IPS DF 19.7 (cell line): ENCODE measurements at places on chromosomes 7 and 10.

GRCh38 chr10:17785276-17785930 is 23.7 kb upstream of the MRC1 start:
- no peak for DNase-seq

DNA sequence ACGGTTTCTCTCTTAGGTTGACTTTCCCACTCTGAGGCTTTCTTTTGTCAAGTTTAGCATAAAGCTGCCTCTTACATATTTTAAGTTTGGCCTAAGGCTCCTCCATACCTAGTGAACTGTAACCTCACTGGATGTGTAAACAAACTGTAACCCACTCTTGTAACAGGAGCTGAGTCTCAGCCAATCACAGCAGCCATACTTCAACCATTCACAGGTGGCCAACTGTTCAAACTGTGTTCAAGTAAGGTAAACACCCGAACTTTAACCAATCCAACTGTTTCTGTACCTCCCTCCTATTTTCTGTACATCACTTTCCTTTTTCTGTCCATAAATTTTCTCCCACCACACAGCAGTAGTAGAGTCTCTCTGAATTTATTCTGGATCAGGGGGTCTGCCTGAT is 7.7 kb upstream of the NRBF2 start:
- no peak for DNase-seq

DNA sequence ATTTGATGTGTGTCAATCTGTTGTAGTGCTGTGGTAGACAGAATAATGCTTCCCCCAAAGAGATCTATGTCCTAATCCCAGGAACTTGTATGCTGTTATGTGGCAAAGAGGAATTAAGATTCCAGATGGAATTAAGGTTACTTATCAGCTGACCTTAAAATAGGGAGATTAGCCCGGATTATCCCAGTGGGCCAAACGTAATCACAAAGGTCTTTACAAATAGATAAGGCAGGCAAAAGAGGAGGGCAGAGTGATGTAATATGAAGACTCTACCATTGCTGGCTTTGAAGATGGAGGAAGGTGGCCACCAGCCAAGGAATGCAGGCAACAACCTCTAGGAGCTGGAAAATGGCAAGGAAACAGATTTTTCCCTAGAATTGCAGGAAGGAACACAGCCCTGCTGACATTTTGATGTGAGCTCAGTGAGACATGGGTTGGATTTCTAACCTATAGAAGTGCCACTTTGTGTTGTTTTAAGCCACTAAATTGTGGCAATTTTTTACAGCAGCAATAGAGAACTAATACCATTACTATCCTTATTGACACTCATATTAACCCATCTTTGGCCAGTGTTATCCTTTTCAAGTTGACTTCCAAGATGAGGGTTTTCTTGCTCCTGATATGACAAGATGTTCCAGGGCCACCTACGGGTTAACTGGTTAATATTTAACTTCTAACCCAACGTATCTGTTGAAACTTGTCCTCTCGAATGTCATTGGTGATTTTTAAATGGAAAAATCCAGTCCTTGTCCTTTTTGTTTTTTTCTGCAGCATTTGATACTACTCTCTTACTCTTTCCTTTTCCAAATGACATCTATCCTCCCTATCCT is 29.3 kb downstream of the CYCS start:
- no peak for DNase-seq

- DNase-seq = no peak
These were observed 37.9 kb upstream of the MTPAP start for GRCh38 chr10:30386801-30387588.

DNA sequence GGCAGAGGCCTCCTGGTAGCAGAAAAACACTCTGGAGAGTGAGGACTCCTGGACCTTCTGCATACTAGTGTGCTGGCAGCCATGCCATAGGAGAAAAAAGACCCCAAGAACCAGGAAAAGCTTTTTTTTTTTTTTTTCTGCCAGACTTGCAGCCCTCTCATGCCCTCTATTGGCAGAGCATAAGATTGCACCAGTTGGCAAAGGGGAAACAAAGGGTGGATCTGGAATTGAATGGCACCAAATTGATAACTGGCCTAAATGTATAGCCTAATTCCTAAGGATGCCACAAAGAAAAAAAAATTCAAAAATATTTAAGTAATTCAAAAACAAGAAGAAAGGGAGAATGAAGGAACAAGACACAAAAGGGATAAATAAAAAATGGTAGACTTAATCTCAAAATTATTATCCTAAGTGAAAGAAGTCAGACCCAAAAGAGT is 112.5 kb upstream of the GHITM start:
- no peak for DNase-seq

- DNase-seq = no peak
These were observed 220.3 kb upstream of the STK17A start for GRCh38 chr7:43362652-43363034.

DNA sequence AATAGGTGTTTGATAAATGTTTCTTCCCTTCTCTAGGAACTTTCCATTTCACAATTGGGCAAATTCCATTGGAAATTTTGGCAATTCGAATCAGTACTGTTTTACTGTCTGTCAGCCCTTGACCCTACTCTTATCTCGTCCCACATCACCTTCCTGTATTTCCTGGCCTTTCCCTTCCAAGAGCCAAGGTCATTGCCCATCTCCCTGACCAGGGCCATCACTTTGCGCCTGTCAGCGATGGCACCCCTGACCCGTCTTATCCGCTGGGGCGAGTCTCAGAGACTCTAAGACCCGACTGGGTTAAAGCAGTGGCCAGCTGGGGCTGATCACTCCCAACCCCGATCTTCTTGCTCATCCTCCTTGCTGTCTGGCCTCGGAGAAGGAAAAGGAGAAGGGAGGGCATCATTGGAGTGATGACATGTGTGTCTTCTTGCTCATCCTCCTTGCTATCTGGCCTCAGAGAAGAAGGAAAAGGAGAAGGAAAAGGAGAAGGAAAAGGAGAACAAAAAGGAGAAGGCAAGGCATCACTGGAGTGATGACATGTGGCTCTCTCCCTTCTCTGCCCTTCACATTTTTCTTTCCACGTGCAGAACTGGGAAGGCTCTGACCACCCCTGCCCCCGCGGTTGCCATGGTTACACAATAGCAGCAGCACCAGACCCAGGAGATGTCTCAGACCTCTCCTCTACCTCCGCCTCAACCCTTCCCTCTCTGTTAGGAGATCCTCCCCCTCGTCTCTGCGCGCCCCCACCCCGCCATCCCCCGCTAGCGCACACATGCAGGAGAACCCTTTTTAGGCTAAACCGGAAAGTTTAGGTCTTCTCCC is 2.0 kb downstream of the SEMA3D start:
- no peak for DNase-seq

- DNase-seq = no peak
These were observed 70.0 kb downstream of the MINDY4 start for GRCh38 chr7:30841025-30841735.

- no peak for DNase-seq
These were observed 45.3 kb upstream of the ZNF800 start for GRCh38 chr7:127437837-127438236.

- no peak for DNase-seq
These were observed 687.3 kb downstream of the MAGI2 start for GRCh38 chr7:78765943-78766729.

DNA sequence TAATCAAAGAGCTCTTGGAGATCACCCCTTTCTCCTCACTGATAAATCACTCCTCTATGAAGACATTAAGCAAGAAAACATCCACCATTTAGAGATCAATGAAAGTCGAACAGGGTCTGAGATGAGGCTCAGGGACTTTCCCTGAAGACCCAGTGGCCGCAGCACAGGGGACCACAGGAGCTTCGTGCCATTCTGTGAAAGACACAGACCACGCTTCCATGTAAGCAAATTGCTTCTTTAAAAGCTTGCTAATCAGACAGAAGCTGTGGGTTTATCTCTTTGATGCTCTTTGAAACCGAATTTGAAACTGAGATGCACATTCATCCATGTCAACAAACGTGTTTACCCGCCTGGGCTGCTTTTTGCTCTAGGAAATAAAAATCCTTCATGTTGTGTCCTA is 231.9 kb upstream of the PPP2R2D start:
- no peak for DNase-seq

DNA sequence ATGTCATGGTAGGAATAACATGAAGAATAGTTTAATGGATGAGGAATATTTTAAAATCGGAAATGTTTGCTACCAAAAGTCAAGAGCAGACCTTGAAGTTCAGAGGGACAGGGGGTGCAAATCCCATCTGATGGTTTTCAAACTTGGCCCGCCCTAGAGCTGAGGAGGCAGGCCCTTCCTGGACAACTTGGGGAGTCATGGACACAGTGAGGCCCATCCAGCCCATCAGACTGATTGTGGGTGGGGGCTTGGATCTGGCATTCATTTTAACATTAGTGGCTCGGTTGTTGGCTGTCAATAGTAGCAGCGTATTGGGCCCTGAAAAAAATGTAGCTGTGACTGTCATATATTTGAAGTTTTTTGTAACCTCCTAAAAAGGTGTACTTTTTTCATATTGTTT is 2.0 kb downstream of the C10orf90 start:
- DNase-seq = no peak
